ENCODE measurements at places on chromosomes 1 and 21.
A peak's percentile ranks its signal among the peaks of the same experiment; 100 is the strongest.

DNA sequence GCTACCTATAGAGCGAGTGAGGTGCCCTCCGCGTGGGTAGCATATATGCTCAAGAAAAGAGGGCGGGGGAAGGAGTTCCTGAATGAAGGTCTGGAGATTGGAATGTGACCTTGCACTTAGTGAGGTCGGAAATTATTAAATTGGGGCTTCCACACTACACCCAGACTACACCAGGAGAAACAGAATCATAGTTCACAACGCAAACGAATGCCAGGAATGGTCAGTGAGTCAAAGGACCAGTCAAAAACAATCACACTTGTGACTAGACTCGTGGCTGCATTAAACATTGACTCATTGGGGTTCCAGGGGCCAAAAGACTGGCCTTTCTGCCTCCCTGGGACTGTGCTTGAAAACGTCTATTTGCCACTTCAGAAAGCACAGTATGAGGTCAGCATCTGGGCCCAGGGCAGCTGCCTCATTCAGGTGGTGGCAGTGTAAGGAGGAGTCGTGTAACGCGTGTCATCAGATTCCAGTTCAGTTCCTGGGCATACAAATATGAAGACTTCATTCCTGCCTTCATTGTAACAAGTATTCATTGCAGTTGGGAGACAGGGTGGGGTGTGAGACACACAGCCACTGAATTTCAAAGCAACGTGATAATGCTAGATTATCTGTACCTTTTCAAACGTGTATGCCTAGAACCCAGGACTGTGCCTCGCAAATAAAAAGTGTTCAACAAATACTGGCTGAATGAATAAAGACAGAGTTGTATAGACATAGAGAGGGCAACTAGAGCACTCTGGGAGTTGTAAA is at the start of gene YOD1:
Gene YOD1 (minus strand): TSS at position 18 of the 753 bp plus-strand sequence. CDS start 178 bp downstream, outside the sequence.
- no peak for DNase-seq

GRCh38 chr1:159229260-159229885 is 24.7 kb downstream of the ACKR1 start:
- DNase-seq, result no peak

DNA sequence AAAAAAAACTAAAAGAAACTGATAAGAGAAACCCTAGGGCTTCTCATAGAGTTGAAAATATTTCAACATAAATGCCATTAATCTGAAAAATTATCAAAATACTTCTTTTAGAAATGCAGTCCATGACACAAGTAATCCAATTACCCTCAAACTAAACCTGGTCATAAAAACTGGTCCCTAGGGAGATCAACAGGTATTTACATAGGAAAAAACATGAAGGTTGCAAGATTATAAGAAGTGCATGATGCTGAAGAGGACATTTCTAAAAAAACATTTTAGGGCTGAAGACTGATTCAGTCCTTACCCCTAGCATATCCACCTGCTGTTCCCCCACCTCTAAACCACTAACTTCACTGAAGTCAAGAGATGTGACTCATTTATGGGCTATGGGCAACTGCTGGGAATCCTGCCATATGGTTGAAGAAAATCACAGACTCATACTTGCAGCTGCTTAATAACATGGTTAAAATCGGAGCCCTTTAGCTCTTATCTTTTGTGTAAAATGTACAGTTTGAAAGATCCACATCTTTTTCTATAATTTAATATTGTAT is 131.0 kb upstream of the RUNX1 start:
- no peak for DNase-seq

DNA sequence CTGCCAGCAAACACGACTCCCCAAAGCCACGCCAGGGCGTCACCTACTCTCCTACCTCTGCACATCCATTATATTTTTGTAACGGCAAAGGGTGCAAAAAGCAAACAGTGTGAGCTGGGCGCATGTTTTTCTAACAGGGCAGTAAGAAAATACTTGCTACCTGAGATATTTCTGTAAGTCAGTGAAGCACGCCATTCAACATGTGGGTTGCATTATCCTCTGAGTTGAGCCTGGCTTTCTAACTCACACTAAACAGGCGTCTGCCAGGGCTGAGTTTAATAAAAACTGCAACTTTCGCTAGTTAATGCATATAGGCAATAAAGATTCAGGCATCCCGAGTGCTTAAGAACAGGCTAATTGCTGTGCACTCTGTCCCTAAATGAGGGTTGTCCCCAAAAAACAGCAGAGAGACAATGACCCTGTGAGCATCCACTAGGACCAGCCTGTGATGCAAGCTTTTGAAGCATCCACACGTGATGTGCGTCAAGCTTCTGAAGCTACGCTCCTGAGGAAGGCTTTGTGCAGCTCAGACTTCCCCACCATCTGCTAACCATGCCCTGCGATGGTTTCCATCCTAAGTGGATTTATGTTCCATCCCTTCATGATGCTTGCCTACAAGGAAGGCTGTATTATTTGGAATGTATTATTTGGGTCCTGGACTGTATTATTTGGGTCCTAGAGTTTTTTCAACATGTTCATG is 70.0 kb upstream of the SIM2 start:
- DNase-seq, result no peak

DNA sequence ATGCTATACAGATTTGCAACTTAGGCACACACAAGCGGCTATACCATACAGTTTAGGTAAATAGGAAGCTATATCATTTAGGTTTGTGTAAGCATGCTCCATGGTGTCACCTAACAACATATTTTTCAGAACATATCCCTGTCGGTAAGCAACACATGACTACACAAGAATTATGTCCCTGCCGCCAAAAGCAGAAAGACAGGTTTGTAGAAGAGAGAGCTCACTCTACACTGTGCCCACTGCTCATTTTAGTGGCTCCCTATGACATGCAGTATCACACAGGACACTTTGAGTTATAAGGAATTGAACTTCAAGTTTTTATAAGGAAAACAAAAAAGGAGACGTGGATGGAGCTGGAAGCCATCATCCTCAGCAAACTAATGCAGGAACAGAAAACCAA is 132.5 kb upstream of the KAZN start:
- DNase-seq, result no peak

GRCh38 chr1:64325856-64326255 is 122.4 kb downstream of the UBE2U start:
- DNase-seq, result no peak

DNA sequence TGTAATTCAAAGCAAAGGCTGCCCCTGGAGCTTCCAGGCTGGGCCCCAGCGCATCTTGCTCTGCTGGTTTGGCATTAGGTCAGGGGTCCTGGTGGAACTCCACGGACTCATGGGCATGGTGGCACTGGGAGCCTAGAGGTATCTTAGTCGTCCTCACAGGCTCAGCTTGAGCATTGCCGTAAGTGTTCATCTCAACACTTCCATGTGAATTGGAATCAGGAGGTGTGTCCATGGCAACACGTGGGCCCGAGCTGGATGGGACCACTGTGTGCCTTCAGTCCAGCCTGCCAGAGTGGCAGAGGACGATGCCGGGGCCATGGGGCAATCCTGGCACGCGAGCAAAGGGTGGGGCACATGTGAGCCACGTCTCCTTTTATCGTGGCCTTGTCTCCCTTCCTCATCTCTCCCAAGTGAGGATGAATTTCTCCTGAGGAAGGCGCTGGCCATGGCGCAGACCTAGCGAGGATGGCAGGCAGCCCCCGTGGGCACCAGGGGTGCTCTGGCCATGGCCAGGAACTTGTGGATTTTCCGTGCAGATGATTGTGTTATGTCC is 47.0 kb downstream of the AGPAT3 start:
- DNase-seq, result no peak

GRCh38 chr1:160137216-160137862 is 14.1 kb upstream of the ATP1A4 start:
- DNase-seq, result no peak

DNA sequence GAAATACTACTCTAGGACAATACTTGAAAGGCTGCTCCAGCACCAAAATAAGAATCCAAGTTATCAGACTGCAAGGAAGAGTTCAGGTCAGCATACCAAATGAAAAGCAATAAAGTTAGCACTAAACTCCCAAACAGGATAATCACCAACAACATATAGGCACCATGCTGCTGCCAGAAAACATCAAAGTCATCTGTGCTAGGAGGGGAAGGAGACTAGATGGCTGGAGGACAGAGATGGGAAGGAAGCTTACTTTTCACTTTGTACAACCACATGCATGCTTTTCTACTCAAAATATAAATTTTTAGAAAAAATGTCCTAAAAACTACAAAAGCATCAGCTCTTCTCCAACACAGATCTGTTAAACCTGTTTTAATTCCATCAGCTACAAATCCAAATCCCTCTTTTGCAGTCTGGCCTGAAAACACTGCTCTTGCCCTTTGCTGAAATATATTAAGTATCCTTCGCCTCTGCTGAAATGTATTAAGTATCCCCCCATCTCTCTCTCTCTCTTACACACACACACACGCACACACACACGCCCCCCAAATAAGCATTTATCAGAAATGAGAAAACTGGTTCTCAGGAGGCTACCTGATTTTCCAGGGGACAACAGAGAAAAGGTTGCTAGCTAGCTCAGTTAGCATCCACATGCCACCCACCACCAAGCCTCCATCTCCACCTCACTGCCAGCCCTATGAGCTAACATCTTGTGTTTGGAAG is 1.5 kb downstream of the GATAD2B start:
- no peak for DNase-seq

GRCh38 chr1:65471213-65471833 is 50.9 kb downstream of the LEPR start:
- DNase-seq, result no peak

DNA sequence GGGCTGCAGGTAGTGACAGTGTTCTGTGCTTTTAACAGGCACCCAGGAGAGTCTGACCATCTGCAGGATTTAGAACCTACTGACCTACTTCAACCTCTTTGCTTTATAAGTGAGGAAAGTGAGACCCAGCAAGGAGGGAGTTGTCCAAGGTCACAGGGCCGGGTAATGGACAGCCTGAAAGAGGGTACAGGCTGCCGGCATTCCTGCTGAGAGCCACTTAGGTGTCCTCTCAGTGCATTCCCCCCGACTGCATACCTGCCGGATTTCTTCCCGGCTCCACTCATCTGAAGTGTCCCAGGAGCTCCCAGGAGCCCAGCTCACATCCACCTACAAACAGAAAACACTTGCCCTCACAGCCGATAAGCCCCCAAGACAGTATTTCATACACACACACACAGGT is 13.9 kb downstream of the PHLDA3 start:
- DNase-seq, result no peak

DNA sequence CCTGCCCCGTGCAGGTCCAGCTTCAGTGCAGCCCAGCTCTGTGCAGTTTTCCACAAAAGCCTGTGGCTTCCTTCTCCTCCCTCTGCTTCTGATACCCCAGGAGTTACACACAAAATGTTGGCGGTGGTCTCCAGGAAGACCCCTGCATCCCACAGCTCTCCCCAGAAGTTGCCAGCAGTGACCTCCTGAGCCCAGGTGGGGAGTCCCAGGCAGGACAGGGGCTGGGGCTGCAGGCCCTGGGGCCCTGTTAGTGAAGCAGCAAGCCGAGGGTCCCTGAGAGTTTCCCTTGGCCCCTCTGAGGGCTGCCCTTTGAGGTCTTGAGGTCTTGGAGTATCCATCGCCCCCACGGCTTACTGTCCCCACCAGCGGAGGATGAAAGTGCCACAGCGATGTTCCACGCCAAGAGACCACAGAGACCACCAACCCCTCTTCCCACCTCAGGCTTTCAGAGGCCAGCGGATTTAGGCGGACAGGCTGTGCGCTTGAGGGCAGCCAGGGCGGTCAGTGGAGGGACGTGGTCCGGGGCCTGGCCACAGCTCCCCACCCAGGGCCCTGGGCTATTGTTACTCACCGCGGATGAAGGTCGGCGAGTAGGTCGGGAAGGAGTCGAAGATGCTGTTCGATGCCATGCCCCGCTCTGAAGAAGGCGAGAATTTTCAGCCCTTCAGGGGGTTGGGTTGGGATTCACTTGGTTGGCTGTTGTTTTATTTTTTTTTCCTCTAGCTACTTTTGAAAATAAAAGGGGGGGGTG is 34.0 kb upstream of the RUNX3 start:
- DNase-seq, result no peak

DNA sequence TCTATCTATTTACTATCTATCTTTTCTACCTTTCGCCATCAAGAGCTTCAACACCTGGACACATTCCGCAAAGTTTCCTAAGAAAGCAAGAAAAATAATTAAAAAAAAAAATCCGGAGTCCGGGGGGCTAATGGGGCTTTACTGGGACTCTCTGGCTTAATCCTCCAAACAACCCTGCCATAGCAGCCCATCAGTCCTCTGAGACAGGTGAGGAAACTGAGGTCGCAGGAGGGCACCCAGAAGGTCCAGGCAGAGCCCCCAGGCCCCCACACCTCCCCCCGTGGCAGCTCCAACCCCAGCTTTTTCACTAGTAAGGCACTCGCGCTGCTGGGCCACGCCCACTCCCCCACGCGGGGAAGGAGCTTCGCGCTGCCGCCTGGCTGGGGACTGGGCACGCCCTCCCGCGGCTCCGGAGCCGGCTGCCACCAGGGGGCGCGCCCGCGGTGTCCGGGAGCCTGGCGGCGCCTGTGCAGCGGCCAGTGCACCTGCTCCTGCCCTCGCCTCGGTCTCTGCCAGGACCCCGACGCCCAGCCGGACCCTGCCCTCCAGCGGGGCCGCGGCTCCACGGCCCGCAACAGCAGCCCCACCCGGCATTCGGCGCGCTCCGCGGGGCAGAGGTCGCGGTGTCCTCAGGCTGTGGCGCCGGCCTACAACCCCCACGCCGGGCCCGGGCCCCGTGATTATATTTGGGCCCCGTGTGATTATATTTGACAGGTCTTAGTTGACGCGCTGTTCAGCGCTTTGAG is 54.1 kb upstream of the SAMD11 start:
- peak; percentile 84 for DNase-seq

- no peak for DNase-seq
Measured at GRCh38 chr1:234759888-234760287, 149.9 kb upstream of the IRF2BP2 start.

GRCh38 chr1:43747736-43748135 is 40.4 kb downstream of the ST3GAL3 start:
- DNase-seq, result no peak

- DNase-seq, result no peak
Measured at GRCh38 chr21:20266441-20266710, 731.8 kb upstream of the NCAM2 start.

DNA sequence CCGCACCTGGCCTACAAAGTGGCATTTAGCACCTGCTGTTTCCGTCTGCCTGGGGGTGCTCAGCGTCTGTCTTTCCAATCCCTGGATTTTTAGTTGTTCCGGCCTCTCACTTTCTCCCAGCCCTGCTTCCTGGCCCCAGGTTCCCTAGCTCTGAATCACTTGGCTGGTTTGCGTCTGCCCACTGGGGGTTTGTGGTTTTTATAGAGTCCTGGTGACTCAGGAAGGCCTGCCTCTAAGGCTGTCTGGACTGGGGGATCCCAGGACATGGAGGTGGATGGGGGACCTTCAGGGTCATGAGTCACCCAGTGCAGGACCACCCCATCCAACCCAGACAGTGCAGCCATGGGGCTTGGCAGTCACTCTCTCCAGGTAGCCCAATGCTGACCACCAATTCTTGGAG is 53.5 kb downstream of the MRPL37 start:
- no peak for DNase-seq

GRCh38 chr21:32477424-32477745 is 64.9 kb downstream of the EVA1C start:
- DNase-seq, result no peak

DNA sequence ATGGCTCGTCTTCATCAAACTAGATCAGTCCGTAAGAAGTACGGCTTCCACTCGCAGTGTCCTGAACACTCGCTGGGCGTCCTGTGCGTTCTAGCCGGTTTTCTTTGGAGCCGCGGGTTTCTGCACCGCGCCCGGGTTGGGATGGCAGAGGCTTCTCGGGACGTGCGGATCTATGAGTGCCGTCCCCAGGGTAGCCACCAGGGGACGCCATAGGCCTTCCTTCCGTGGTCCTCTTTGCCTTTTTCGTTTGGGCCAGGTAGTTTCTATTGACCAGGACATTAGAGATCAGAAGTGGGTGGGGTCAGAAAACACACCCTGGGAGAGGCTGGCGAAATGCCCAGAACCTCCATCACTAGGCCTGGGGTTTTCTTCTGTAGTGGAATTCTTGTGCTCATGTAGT is 273.8 kb downstream of the FAM72C start:
- peak; percentile 55 for DNase-seq

GRCh38 chr1:47709019-47709871 is 271.4 kb downstream of the FOXD2 start:
- DNase-seq, result no peak

Measured in stimulated activated CD4-positive, alpha-beta T cell treated with anti-CD3 and anti-CD28 coated beads, Interleukin-2, amount 100 ng/mL, for 24 hours (primary cell).